ENCODE measurements at places on chromosomes 1 and 21.
A peak's percentile ranks its signal among the peaks of the same experiment; 100 is the strongest.

DNA sequence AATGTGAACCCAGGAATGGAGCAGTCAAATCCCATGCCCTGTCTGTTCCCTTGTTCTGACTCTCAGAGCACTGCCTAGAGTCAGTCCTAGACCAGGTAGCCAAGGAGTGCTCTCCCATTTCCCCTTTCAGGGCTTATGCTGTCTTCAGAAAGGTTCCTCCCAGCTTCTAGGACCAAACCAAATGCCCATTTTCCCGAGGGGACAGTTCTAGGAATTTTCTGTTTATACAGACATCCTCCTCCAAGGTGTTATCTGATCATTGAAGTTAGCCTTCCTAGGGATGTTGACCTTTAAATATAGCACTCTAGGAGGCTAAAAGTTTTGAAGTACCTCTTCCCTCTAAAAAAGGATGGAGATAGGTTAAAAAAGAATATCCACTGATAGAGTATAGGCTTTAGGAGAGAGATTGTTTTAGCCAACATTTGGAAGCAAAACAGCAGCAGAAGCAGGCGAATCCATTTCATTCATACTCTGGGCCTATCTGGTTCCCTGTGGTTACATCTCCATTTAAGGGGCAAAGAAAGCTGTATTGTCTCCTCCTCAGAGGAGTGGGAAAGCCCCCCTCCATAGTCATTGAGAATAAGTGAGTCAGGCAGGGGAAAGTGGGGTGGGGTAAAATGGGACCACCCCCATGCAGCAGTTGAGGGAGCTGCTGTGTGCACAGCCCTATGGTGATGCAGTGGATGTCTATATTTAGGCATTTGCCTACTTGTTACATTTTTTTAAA, 126.5 kb downstream of the SPATA46 start:
- no peak for DNase-seq

DNA sequence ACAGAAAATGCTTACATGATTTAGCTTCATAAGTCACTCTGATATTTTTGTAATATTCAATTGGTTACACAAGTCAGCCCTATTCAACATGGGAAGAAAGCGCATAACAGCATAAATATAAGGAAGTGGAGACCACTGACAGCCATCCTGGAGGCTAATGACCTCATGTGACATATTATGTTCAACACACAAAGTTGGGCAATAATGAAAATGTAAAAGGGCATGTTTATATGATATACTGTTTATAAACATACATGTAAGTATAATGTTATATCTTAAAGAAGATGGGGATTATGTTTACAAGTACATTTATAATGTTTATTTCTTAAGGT, 30.2 kb downstream of the EVI5 start:
- no peak for DNase-seq

- DNase-seq, result no peak
Observed at GRCh38 chr1:70764747-70765146, 282.9 kb downstream of the PTGER3 start.

GRCh38 chr1:218408942-218409341, 63.8 kb downstream of the TGFB2 start:
- no peak for DNase-seq

DNA sequence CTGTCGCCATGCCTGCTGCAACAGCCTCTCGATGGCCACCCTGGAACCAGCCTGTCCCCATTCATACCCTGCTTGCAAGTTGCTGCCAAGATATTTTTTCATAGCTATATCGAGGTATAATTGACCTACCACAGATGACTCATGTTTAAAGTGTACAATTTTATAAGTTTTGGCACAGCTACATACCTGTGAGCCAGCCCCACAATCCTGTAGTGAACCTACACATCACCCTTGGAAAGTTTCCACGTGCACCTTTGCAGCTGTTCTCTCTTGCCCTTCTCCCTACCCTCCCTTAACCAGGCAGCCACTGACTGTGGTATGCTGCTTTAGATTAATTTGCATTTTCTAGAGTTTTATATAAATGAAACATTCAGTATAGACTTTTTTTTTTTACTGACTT, 23.0 kb upstream of the KCNJ6 start:
- no peak for DNase-seq

DNA sequence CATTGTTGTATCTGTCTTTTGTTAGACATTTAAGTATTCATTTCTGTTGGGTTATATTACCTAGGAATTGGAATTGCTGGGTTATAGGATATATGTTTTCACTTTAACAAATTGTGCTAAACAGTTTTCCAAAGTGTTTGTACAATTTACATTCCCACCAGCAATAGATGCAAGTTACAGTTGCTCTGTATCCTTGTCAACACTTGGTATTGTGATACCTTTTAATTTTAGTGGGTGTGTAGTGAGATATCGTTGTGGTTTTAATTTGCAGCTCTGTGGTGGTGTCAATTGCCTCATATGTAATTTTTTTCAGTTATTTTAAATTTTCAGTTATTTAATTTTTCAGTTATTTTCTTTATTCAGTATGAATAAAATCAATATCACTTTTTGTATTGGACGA, 7.4 kb upstream of the DPH5 start:
- DNase-seq, result no peak

DNA sequence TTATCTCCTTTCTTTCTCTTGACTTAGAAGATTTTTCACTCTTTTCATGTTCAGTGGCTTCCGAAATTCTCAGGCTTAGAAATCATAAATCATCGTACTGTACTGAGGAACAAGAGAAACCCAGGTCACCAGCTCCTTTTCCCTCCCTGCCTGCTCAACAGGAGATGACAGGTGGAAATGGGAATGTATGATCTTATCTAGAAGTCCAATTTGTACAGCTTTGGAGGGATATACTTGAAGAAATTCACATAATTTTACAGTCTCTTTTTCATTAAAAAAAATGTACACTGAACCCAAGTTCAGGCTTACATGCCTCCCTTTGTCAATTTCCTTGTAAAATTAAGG, 11.7 kb downstream of the EVA1C start:
- no peak for DNase-seq

GRCh38 chr1:24503870-24504523, 1.4 kb downstream of the RCAN3 start:
- DNase-seq, result no peak

DNA sequence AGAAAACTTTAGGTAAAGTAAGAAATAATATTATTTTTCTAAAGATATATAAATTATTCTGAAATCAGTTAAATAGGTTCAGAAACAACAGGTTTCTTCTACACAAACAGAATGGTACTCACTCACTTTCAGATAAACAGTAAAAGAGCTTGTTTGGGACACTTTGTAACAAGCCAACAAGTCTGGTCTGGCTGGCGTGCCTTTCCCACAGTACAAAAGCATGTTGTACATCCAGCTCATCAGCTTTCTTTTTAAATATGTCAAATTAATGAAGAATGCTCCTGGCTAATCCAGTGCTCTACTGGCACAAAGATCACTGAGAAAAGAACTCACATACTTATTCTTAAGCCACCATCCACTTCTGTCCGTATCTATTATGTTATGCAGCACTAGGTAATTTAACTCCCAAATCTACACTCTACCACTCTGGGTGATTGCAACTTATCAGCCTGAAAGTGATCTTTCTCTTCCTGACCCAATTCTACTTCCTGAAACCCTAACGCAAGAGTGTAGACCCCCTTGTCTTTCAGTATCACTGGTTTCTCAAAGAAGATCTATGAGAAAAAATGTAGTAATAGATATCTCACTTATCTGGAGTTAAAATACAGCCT, 32.6 kb downstream of the TRIT1 start:
- no peak for DNase-seq

DNA sequence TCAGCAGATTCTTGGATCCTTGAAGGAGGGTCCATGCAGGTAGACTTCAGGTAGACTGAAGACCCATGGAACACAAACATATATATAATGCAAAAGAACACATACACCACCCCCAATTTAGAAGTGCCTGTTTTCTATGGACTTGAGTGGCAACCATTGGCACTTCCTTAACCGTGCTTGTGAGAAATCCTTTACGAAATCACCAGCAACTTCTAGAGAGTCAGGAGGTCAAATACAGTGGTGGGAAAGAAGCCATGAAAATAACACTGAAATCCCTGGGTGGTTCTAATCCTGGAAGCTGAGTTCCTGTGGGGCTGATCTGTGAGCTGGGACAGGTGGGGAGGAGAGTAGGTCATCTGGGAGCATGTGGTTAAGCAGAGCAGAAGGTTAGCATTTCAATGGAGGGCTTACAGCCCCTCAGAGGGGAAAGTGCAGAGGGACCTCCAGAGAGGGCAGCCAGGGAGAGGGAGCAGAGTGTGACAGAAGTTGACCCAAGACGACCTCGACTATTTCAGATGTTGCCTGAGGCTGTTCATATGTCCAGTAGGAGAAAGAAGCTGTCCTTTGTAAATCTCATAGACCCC, 13.0 kb upstream of the IL10 start:
- no peak for DNase-seq

DNA sequence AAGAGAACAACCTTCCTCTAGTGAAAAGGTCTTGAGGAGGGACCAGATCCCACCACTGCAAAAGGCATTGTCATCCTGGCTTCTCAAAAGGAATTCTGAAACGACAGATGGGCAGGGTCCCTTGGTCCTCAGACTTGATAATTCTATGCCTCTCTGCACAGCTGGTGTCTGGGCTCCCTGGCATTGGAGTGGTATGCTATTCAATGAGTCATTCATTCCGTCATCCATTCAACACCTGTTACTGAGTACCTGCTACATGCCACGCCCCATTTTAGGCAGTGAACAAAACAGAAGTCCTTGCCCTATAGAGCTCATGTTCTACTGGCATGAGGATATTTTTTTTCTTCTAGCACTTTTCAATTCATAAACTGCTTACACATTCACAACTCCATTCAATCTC, 45.8 kb upstream of the HMGB4 start:
- DNase-seq, result no peak

DNA sequence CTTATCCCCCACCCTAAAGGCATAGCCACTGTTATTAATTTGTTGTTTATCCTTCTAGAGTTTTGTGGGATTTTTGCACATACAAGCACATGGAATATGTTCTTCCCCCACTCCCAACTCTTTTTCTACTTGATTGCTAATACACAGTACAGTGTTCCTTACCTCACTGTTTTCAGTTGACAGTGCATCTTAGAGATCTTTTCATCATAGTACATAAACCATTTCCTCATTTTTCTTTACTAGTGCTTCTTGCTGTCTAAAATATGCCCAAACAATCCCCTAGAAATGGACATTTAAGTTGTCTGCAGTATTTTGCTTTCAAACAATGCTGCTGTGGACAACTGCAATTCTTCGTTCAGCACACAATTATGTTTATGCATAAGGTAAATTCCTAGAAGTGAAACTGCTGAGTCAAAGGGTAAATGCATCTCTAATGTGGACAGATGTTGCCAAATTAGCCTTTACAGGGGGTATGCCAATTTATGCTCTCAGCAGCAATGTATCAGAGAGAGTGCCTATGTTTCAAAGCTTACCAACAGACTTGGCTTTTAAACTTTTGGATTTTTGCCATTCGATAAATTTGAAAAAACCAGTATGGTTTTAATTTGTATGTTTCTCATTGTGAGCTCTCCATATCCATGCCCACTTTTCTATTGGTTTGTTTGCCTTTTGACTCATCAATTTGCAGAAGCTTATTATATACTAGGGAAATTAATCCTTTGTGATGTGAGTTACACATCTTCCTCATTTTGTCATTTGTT, 132.6 kb downstream of the MRPS6 start:
- peak; percentile 82 for DNase-seq

DNA sequence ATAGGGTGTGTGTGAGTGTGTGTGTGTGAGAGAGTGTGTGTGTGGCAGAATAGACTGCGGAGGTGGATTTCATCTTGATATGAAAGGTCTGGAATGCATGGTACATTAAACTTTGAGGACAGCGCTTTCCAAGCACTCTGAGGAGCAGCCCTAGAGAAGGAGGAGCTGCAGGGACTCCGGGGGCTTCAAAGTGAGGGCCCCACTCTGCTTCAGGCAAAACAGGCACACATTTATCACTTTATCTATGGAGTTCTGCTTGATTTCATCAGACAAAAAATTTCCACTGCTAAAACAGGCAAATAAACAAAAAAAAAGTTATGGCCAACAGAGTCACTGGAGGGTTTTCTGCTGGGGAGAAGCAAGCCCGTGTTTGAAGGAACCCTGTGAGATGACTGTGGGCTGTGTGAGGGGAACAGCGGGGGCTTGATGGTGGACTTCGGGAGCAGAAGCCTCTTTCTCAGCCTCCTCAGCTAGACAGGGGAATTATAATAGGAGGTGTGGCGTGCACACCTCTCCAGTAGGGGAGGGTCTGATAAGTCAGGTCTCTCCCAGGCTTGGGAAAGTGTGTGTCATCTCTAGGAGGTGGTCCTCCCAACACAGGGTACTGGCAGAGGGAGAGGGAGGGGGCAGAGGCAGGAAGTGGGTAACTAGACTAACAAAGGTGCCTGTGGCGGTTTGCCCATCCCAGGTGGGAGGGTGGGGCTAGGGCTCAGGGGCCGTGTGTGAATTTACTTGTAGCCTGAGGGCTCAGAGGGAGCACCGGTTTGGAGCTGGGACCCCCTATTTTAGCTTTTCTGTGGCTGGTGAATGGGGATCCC, 18.3 kb upstream of the HDAC1 start:
- no peak for DNase-seq

GRCh38 chr1:5637171-5637570, 355.1 kb downstream of the NPHP4 start:
- DNase-seq, result no peak

GRCh38 chr1:244160455-244161235, 109.6 kb downstream of the ZBTB18 start:
- no peak for DNase-seq

GRCh38 chr1:68448365-68448764, 1.4 kb downstream of the RPE65 start:
- DNase-seq, result no peak

GRCh38 chr1:38139738-38140487, 93.3 kb upstream of the POU3F1 start:
- DNase-seq, result no peak

- DNase-seq, result no peak
Observed at GRCh38 chr1:117695796-117696490, 90.1 kb downstream of the TENT5C start.

GRCh38 chr1:27418326-27419185, 26.1 kb downstream of the GPR3 start:
- DNase-seq, result no peak

DNA sequence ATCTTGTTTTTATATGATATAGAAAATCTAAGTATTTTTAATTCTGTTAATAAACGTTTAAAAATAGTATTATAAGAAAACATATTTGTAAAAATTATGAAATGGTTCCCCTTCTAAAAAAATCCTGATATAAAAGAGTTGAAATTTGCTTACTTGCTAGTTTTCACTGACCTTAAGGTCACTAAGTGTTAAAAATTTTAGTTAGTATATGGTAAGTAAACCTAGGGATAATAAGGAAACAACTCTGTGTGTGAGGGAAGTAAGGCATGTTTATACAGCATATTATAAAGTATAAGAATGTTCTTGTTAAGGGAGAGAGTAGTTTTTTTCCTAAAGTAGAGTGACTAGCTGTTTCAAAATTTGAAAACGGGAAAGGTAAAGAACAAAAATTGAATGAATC, 130.9 kb upstream of the LYPLAL1 start:
- DNase-seq, result no peak

GRCh38 chr1:150257624-150258585, at the start of gene CA14:
CA14 (plus strand) TSS chr1:150257774; CDS start chr1:150258129, 355 bp downstream.
- DNase-seq, result no peak

DNA sequence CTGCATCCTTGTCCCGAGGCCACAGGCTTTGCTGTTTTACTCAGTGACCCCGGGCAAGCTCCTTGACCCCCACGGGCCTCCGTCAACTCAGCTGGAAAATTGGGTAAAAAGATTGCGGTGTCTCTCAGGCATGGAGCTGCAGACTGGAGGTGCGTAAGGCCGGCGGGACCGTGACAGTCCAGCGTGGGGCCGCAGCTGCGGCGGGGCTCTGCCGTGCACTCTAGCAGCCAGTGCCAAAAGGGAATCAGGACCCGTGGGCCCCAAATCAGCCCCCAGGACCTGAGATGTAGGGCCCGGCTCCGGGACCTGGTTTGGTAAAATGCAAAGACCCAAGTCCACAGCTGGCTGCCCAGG, 158.3 kb downstream of the PRDM16 start:
- DNase-seq, result no peak

Data from NCI-H1092 (cell line).